ENCODE measurements at places on chromosomes 13 and 19.
A peak's percentile ranks its signal among the peaks of the same experiment; 100 is the strongest.

DNA sequence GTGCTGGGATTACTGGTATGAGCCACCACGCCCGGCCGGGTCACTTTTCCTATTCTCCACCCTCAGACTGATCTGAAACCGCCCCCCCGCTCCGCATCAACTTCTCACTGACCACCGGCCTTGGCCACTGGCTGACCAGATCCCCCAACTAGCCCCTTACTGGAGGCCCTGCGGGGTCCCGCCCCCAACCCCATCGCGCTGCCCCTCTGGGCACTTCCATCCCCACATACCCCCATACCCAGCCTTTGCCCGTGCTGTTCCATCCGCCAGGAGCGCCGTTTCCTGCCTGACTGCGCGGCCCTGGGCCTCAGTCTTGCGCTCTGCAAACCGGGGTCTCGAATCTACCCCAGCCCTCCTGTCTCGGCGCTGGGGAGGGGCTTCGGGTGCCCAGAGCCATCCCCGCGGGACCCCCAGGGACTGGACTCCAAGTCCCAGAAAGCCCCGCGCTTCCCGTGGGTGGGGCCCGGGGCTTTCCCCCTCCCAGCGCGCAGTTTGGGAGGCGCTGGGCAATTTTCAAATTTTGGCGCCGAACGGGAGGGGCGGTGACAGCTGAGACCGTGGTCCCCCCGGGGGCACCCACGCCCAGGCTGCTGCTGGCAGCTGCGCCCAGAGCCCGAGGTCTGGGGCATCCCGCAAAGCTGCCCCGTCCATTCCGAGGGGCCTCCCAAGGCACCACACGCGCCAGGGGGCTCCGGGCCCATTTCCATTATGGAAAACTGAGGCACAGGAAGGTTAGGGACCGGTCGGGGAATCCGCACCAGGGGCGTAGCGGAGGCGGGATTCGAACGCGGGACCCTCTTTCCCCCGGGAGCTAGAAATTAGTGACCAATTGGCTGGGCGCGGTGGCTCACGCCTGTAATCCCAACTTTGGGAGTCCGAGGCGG lies 5.2 kb upstream of the LMNB2 start:
- DNase-seq: no peak

- peak; percentile 54 for DNase-seq
Measured at GRCh38 chr13:112117258-112117954, 50.5 kb downstream of the SOX1 start.

DNA sequence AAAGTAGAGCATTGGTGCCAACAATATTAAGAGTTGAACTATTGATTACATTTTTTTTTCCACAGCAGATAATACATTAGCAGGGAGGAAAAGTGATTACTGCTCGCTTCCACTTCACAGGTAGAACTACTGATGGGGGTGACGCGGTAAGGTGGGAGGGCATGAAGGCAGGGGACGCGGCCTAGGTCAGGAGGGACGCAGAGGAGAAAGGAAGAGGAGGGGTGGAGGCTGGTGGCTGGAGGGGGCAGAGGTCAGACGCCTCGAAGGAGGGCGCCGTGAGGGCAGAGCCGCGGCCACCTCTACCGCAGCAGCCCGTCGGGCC lies 287 bp upstream of the B3GLCT start:
- no peak for DNase-seq

DNA sequence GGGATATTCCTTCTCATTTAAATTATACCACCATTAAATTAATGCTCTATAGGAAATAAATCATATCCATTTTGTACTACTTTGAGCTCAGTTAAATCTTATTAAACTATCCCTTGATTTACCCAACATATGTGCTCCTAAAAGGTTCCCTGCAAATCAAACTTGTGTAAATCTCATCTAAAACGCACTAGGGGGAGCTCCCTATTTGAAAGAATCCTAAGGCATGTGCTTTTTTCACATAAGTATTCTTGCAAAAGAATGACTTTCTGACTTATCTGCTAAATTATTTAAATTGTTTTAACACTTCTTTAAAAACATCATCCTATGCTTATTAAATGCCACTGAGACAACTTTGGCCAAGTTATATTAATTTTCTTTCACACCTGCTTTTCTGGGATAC lies 7.9 kb downstream of the INTS6 start:
- DNase-seq: no peak

GRCh38 chr13:102686024-102686423 lies 8.8 kb downstream of the METTL21C start:
- DNase-seq: no peak

DNA sequence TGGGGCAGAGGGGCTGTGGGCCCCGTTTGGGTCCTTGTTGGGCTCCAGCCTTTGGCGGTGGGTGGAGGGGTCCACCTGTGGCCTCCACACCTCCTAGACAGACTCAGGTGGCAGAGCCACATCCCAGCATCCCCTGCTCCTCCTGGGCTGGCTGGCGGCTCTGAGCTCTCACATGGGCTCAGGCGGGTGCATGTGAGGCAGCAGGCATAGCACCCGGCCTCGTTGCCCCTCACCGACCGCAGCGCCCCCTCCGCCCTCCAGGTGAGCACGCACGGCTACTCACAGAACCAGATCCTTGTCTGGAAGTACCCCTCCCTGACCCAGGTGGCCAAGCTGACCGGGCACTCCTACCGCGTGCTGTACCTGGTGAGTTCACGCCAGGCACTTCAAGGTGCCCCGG lies 5.9 kb upstream of the TEKTIP1 start:
- no peak for DNase-seq

GRCh38 chr13:39692660-39693438 lies 37.4 kb downstream of the COG6 start:
- DNase-seq: no peak

DNA sequence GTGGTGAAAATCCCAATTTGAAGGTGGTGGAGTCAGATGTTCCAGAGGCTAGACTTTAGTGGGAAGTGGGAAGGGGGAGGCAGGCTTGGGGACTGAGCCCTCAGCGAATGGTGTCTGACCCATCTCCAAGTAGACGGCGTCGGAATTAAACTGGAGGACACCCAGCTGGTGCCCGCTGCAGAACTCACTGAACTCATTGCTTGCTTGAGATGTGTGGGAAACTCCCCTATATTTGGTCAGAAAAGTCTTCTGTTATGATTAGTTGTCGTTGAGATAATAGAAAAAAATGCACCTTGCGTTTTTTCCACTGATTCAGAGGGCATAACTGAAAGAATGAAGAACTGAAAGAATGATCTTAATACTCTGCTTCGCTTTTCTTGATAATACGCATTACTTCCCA lies 871 bp upstream of the ZNF583 start:
- DNase-seq: no peak

DNA sequence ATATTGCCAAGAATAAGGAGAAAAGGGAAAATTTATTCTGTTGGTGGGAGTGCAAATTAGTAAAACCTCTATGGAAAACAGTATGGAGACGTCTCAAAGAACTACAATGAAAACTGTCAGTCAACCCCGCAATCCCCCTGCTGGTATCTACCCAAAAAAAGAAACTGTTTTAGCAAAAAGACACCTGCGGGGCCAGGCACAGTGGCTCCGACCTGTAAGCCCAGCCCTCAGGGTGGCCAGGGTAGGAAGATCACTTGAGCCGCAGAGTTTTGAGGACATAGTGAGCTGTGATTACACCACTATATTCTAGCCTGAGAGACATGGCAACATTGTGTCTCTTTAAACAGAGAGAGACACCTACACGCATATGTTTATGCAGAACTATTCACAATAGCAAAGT lies 37.5 kb upstream of the SLITRK1 start:
- DNase-seq: no peak

DNA sequence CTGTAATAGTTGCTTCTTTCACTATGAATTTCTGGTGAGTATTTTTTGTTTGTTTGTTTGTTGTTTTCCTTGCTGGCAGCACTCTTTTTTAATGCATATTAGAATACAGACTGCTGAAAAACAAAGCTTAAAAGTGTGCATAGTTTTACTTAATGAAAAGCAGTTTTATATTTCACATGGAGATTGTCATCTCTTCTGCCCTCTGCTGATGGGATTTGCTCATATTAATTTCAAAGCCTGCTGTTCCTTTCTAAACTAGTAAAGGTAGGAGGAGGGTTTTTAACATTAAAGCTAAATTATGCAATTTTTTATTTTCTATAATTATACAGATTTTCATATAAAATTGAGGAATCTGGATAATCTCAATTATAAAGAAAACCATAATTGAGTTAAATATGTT lies 692.6 kb upstream of the SLITRK1 start:
- no peak for DNase-seq

GRCh38 chr13:75935805-75936204 lies 299.7 kb downstream of the LMO7 start:
- DNase-seq: no peak

- DNase-seq: no peak
Measured at GRCh38 chr13:48908381-48909055, 67.2 kb upstream of the FNDC3A start.

- no peak for DNase-seq
Measured at GRCh38 chr19:5588441-5588840, 20.7 kb upstream of the TINCR start.

DNA sequence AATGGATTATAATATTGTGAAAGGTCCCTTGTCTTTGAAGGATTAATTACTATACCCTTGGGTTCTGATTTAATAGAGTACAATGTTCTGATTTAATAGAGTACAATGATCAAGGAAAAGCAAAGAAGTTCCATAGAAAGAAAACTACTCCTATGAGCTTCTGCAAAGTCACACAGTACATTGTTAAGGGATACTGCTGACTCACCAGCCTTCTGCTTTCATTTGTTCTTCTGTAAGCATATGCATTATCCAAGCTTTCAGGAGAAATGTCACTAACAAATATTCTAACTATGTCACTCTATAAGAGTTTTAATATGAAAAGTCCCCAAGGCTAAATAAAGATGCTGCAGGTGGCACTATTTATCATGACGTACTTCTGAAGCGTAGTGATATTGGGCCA lies 396.7 kb downstream of the RFC3 start:
- DNase-seq: no peak

- peak; percentile 88 for DNase-seq
Measured at GRCh38 chr19:13068085-13068846, 34.4 kb downstream of the LYL1 start.

DNA sequence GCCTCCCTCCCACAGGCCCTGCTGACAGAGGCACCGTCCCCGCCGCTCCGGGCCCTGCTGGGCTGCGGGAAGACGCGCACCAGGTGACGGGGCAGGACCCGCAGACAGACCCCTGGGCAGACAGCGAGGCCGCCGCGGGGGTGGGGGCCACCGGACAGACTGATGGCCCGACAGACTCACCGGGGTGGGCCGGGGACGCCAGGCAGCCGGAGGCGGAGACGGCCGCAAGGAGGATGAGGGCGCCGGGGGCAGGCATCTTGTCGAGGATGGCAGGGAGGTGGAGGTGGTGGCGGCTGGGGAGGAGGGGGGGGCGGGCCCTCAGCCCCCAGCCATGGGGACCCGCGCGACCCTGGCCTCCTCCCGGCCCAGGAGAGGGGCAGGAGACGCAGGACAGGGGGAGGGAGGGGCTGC lies 309 bp downstream of the LMTK3 start:
- DNase-seq: no peak

- DNase-seq: no peak
Measured at GRCh38 chr13:59621773-59622172, 542.0 kb downstream of the DIAPH3 start.

DNA sequence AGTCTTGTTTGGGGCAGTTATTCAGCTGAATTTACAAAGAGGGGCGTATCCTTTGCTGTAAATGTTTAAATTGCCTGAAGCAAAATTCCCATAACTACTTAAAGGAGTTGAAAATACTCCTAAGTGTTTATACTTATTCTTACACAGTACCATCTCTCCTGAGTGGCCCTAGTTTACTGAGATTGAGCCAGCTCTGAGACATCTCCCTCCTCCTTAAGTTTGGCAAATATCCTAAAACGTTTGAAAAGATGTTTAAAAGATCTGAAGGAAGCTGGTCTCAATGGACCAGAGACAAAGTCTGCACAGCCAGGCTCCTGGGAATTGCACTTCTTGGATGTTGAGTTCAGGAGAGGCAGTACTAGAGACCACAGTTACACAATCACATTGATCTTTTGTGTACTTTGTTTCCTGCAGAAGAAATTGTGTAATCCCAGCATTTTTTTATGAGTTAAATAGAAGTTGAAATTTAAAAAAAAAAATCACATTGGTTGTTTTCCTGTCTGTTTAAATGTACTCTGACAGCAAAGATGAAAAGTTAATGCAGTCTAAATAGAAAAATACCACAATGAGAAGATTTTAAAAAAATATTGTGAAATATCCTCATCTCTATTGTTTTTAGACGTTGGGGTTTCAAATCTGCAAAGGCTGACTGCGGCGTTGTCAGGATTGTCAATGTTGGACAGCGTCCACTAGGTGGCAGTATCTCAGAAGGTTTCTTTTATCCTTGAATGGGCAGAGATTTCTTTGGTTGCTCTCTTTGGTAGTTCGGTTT lies 20.7 kb downstream of the TNFSF11 start:
- DNase-seq: peak; percentile 79

DNA sequence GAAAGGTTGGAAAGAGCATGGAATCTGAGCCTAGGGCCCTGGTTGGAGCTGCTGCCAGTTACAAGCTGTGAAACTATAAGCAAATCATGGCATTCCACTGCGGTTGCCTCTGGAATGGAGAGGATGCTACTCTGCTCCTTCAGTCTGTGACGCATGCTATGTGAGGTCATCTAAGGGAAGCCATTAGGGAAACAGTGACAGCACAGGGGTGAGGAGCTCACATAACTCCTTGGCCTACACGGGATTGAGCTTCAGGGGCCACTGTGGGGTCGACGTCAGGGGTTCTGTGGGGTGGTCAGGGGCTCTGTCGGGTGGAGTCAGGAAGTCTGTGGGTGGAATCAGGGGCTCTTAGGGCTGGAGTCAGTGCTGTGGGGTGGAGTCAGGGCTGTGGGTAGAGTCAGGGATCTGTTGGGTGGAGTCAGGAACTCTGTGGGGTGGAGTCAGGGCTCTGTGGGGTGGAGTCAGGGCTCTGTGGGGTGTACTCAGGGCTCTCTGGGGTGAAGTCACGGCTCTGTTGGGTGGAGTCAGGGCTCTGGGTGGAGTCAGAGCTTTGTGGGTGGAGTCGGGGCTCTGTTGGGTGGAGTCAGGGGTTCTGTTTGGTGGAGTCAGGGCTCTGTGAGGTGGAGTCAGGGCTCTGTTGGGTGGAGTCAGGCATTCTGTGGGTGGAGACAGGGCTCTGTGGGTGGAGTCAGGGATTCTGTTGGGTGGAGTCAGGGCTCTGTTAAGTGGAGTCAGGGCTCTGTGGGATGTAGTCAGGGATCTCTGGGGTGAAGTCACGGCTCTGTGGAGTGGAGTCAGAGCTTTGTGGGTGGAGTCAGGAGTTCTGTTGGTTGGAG lies 35.8 kb upstream of the MEDAG start:
- peak; percentile 88 for DNase-seq

DNA sequence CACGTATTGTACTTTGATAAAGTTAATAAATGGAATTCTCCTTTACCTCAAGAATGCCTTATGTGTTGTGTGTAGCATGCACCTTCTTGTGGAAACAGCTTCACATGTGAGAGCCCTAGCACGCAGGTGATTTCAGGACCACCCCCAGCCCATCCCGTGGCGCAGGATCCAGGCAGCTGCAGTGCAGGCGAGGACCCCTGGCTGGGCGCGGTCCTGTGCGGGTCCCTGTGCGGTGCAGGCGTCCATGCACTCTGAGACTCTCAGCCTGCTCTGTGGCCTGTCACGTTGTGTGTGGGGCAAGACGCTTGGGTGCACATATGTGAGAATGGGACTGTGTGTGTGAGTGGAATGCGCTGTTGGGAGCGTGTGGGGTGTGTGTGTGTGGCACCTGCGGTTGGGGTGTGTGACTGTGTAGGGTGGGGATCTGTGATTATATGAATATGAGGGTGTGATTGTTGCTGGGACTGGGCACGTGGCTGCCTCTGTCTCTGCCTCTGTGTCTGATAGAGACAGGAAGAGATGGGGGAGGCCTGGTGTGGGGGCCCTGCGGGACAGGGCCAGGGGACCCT lies 30.8 kb downstream of the WTIP start:
- DNase-seq: no peak

GRCh38 chr19:17303940-17304267 lies 679 bp upstream of the ABHD8 start:
- no peak for DNase-seq
